ENCODE measurements at places on chromosomes 13 and 19. TPM values are rescaled to one million over a fixed set of nuclear protein-coding genes. Genes with fewer than 3 reads are reported as not detected.

Gene APOC4
- not detected for total RNA-seq

- DNase-seq, result no peak
These were observed 222.4 kb downstream of the DACH1 start for GRCh38 chr13:71644579-71644978.

Gene KLK11
- total RNA-seq, result not detected

Gene FCHO1
- 0.78 TPM for total RNA-seq

DNA sequence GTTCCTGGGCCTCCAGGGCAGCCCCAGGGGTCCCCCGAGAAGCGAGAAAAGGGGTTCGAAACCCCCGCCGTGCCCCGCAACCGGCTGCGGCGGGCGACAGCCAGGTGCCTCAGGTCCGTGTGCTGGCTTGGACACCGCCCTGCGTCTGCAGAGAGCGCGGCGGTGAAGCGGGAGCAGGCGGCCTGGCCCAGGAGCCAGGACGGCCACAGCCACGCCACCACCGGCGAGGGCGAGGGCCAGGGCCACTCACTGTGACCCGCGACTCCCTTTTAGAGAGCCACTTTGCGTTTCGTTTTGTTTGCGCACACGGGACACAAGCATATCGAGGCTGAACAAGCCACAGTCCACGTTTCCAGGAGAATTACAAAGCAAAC, 110.4 kb downstream of the CRYL1 start:
- DNase-seq, result no peak

- DNase-seq, result no peak
These were observed 80.1 kb downstream of the CYSLTR2 start for GRCh38 chr13:48733739-48734335.

Gene PRR12
- total RNA-seq, result 19.0 TPM

Gene IRGC
- not detected for total RNA-seq

Gene PINLYP
- total RNA-seq, result 1.5 TPM

Gene KLK4
- total RNA-seq, result not detected

DNA sequence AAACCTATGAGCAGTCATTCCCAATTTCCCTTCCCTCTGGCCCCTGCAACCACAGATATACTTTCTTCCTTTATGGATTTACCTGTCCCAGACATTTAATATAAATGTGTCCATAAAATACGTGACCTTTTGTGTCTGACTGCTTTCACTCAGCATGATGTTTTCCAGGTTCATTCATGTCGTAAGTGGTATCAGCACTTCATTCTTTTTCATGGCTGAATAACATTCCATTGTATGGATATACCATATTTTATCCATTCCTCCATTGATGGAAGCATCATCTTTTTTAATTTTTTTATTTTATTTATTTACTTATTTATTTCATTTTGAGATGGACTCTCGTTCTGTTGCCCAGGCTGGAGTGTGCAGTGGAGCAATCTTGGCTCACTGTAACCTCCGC, 8.0 kb upstream of the PPP6R1 start:
- DNase-seq, result no peak

DNA sequence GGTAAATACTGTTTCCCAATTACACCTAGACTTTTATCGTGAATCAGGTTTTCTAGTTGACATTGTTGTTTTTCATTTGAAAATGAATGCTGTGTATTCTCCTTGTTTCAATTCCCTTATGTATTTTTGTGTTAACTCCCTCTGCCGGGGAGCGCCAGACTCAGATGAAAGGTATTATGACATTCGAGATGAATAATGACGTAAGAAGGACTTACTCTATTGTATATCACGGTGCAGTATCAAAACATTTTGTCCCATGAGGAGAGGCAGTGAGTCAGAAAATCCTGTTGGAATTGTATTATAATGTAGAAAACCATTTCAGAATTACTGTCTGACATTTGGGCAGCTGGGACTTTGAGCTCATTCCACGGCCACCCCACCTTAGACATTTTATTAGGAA, 61.6 kb downstream of the LRCH1 start:
- no peak for DNase-seq

GRCh38 chr13:29471551-29471950, 123.9 kb downstream of the SLC7A1 start:
- no peak for DNase-seq

Gene SMG9
- total RNA-seq, result 13.3 TPM

- no peak for DNase-seq
These were observed 46.4 kb upstream of the ZNF254 start for GRCh38 chr19:24040621-24041020.

DNA sequence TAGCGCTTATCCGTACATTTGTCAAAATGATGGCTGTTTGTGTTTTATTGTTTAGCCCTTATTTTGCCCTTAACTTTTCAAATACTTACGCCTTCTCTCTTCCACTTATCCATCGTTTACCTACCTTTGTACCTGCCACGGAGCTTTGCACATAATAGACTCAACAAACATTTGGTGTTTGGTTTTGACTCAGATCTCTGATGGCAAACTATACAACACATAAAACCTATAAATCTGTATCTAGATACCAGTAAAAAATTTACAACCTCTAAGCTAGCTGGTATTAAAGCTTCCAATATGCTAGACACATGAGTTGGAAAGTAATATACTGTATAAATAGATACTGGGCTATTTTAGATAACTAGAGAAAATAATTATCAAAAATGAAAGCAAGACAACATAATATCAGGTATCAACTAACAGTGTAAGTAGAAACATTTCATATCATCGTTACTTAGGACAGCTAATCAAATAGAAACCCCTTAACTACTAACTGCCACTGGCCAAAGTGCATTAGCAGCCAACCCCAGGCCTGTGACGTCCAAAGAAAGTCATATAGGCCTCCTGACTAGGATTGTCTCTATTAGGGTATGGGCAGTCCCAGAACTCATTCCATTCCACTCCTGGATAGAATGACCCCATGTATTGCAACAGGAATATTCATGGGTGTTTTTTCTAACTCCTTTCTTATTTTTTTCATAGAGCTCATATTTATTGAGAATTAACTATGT, 53.8 kb downstream of the KCTD12 start:
- DNase-seq, result no peak

Gene REEP6
- total RNA-seq, result 4.3 TPM

Gene ZNF428
- 37.6 TPM for total RNA-seq

Gene SERPINE3
- total RNA-seq, result not detected

GRCh38 chr13:21823416-21823815, 152.5 kb downstream of the FGF9 start:
- no peak for DNase-seq

Data from heart right ventricle (tissue), 16 donors.